ENCODE measurements at places on chromosomes 13 and 19. TPM values are rescaled to one million over a fixed set of nuclear protein-coding genes. Genes with fewer than 3 reads are reported as not detected.

GAPDHS gene
- not detected for total RNA-seq

CYP4F8 gene
- not detected for total RNA-seq

LRRC8E gene
- 0.32 TPM for total RNA-seq

WDR83 gene
- total RNA-seq: 8.8 TPM

STARD13 gene
- total RNA-seq: 46.2 TPM

DNA sequence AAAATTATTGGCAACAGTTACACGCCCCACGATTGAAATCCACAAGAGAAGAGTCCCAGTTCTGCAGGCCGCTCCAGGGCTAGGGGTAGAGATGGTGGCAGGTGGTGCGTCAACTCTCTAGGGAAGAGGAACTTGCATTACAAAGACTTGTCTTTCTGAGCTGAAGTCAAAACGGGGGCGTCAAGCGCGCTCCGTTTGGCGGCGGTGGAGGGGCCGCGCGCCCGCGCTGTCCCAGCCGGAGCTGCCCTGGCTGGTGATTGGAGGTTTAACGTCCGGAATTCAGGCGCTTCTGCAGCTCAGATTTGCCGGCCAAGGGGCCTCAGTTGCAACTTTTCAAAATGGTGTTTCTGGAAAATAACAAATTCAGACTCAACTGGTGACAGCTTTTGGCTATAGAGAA, 38.9 kb downstream of the SOX1 start:
- ATAC-seq: no peak

GRCh38 chr13:104375614-104376013, 1309.4 kb upstream of the SLC10A2 start:
- ATAC-seq: no peak

DNA sequence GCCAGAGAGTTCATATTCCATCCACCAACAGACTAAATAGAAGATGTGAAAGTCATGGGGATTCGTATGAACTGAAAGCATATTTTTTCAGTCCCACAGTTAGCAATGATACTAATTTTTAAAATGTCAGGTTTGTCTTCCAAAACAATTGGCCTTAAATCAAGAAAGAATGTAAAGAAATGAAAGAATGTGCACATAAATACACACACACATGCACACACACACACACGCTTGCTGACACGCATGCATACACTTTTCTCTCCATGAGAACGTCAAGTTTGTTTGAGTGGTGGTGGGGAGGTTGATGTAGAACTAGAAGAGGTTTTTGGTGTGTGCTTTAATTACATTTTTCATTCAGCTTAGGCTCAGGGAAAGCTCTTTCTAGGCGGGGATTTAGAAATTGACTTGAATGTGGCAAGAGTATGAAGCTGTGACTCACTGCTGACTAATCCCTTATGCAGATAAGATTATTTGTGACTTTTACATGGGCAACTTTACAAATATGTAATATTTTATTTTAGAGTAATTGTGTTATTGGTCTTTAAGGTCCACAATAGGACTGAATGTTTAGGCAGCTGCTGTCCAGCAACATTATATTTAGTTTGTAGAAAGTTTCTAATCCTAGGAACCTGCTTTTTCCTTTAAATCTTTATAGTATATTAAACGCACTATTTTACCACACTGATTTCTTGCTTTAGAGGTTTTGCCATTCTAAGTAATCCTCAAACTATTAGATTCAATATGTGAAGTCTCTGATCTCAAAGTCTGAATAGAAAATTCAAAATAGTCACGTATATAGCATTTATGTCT, 18.8 kb downstream of the FLT1 start:
- peak; percentile 41 for ATAC-seq

DNA sequence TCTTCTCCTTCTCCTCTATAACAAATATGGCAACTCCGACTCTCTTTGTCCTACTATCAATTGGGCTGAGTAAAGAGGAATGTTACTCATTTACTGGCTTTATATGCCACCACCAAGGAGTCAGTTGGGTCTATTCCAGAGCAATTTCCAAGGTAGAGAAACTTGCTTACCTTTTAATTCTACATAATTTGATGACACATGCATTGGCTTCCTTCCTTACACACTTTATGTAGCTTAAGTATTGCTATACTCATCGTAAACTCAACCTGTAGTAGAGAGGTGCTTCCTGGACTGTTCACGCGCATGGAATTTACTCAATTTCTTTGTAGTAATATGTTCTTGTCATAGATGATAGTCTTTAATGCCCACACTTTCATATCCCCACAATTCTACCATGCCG, 160.7 kb downstream of the LMO7 start:
- no peak for ATAC-seq

- ATAC-seq: no peak
Observed at GRCh38 chr13:22336460-22336859, 665.6 kb downstream of the FGF9 start.

DNA sequence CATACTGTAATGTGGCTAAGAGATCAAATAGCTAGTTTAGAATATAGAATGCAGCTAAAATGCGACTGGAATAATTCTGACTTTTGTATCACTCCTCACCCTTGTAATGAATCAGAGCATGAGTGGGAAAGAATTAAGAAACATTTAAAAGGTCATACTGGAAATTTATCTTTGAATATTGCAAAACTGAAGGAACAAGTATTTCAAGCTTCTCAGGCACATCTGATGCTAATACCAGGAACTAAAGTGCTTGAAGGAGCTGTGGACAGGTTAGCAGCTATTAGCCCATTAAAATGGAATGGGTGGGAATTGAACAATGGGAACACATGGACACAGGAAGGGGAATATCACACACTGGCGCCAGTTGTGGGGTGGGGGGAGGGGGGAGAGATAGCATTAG, 144.2 kb upstream of the ZNF91 start:
- no peak for ATAC-seq

Data from gastroesophageal sphincter (tissue), 4 donors.